ENCODE measurements at places on chromosomes 6 and 20. TPM values are rescaled to one million over a fixed set of nuclear protein-coding genes. Genes with fewer than 3 reads are reported as not detected.

Gene EGFL8
- total RNA-seq: 1.6 TPM

Gene SLC13A3
- not detected for total RNA-seq

Gene B3GALT4
- total RNA-seq: not detected

Gene PTPRK
- total RNA-seq: 71.7 TPM

Gene HLA-DOA
- total RNA-seq: not detected

Gene SYNDIG1
- not detected for total RNA-seq

Gene FAM209B
- not detected for total RNA-seq

Gene SAPCD1
- 1.7 TPM for total RNA-seq

Gene NMBR
- not detected for total RNA-seq

DNA sequence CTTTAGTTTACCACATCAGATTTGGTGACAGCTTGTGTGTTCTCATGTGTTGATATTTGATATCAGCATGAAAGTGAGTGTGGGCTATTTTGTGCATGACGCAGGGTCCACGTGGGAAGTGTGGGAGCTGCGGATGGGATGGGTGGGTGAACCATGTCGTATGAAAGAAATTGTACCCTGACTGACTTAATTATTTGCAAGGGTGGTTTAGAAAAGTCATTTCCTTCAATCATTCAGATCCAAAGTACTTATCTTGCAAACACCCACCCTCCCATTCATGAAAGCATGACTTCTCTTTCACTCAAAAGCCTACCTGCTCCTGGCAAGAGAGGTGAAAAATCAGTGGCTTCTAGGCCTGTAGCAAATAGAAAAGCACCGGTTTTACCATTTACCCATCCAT, 91.8 kb upstream of the BACH2 start:
- DNase-seq: no peak

Gene TUBB2B
- total RNA-seq: 60.1 TPM

GRCh38 chr20:41110930-41111577, 26.3 kb upstream of the PLCG1 start:
- DNase-seq: no peak

All from M059J (cell line).